ENCODE measurements at places on chromosomes 2 and 18. TPM values are rescaled to one million over a fixed set of nuclear protein-coding genes. Genes with fewer than 3 reads are reported as not detected.
A peak's percentile ranks its signal among the peaks of the same experiment; 100 is the strongest.

The MDH1 gene
- total RNA-seq = 1,107 TPM

GRCh38 chr18:51251625-51252024, 54.1 kb upstream of the MEX3C start:
- DNase-seq = no peak

The PIEZO2 gene
- 0.46 TPM for total RNA-seq

GRCh38 chr2:26570083-26570430, 71.1 kb downstream of the CIB4 start:
- DNase-seq = no peak

The TRIM43 gene
- total RNA-seq = not detected

DNA sequence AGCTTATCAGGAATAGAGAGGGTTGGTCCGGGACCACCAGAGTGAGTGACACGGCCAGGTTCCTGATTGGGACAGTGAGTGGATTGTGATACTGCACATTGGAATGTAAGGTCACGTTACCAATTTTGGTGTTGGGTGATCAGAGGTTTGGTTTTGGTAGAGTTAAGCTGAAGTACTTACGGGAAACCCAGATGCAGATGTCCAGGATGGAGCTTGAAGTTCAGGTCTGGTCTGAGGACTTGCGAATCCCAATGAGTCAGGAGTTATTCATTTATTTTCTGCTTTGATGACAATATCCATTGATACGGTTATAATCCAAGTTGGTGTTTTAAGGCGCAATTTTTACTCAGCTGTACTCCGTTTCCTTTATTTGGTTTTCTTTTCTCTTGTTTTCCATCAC, 273.6 kb downstream of the ALPK2 start:
- DNase-seq = no peak

GRCh38 chr18:51191128-51191717, 6.3 kb downstream of the MEX3C start:
- no peak for DNase-seq

The VIT gene
- 2.6 TPM for total RNA-seq

The KANSL1L gene
- total RNA-seq = 25.9 TPM

The SLC5A7 gene
- total RNA-seq = not detected

The DRC1 gene
- 0.13 TPM for total RNA-seq

GRCh38 chr2:159942146-159942545, 120.3 kb downstream of the PLA2R1 start:
- DNase-seq = no peak

DNA sequence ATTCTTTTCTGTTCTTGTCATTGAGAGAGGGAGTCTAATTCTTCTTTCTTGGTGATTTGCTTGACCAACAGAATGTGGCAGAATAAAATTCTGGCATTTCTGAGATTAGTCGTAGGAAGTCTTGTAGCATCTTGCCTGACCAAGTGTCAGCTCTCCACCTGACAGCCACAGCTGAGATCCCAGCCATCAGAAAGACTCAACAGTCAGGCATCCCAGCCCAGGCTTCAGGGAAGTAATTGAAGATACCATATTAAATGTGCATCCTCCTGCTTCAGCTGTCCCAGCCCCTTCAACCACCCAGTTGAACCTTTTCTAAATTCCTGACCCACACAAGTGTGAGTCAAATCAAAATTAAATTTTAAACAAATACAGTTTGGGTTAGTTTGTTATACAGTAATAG, 208.3 kb downstream of the PIK3C3 start:
- no peak for DNase-seq

The CYS1 gene
- 3.8 TPM for total RNA-seq

GRCh38 chr2:43230351-43230885, 4.0 kb upstream of the ZFP36L2 start:
- no peak for DNase-seq

DNA sequence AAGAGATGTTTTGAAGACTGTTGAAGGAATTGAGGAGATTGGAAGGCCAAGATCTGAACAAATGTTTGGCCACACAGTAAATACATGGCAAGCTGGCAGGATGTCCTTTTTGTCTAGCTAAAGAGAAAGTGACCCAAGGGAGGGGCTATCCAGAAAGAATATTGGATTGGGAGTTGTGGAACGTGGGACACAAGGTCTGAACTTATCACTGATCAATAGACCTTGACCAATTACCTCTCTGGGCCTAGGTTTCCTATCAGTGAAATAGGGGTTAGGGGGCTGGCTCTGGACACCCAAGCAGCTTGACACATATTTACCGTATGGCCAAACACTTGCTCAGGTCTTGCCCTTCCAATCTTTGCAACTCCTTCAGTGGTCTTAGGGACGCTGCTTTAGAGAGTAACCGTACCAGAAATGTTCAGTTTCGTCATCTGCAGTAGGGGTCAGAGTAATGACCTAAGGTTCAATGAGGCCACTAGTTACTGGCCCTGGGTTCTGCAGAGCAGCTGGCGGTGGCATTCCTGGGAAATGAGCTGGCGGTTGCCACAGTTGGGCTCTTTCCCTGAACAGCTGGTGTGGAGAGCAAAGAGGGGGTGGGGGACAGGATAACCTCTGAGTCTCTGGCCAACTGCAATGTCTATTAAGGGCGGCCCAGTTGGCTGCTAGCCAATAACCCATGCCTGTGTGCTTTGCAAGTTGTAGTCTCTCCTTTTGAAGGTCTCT, 70.1 kb upstream of the STPG4 start:
- peak; percentile 90 for DNase-seq

- no peak for DNase-seq
These were observed 22.9 kb upstream of the CUL3 start for GRCh38 chr2:224608104-224608503.

Data from cardiac septum (tissue), 1 donor.